ENCODE measurements at places on chromosomes 12 and 14.

DNA sequence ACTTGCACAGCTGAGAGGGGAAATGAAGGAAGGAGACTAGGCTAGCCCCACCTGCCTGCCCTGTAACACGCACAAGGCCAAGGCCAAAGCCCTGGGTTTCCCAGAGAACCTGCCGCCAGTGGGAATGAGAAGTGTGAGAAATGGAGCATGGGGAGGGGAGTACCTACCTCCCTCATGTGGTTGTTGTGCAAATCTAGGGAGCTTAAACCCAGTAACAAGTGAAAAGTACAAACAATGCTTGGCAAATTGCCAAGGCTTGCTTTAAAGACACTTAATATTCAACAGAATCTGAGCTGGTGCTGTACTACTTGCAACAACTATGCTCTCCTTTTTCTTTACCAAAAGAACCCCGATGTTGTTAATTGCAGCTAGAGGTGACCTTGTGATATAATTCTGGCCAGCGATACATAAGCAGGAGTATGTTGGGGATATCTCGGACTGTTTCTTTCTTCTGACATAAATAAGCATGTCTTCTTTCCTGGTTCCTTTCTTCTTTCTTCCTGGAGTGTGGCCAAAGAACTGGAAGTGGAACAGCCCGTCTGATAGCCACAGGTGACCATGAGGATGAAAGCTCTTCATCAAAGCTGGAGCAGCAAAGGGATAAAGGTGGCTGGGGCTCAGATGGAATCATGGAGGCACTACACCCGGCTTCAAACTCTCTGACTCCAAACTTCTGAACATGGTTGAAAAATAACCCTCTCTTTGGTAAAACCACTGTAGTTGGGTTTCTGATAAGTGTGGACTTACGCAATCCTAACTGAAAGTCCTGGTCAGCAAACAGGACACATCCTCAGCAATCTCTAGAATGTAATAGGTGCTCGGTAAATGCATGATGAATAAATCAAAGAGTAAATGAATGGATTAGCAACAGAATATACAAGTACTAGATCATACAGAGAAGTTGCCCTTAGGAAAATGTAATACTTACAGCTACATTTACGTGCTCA is 207.9 kb downstream of the NUAK1 start:
- DNase-seq: no peak

DNA sequence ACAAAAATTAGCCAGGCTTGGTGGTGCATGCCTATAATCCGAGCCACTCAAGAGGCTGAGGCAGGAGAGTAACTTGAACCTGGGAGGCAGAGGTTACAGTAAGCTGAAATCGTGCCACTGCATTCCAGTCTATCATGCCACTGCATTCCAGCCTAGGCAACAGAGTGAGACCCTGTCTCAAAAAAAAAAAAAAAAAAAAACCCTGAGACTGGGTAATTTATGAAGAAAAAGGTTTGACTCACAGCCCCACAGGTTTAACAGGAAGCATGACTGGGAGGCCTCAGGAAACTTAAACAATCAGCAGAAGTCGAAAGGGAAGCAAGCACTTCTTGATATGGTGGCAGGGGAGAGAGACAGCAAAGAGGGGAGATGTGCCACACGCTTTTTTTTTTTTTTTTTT is 123.2 kb downstream of the GXYLT1 start:
- peak; percentile 66 for DNase-seq

GRCh38 chr12:118850244-118850825 is 131.0 kb upstream of the SRRM4 start:
- no peak for DNase-seq

- no peak for DNase-seq
Observed at GRCh38 chr12:46186088-46186487, 82.8 kb downstream of the SLC38A1 start.

- DNase-seq: no peak
Observed at GRCh38 chr14:48874711-48875110, 711.5 kb downstream of the RPS29 start.

DNA sequence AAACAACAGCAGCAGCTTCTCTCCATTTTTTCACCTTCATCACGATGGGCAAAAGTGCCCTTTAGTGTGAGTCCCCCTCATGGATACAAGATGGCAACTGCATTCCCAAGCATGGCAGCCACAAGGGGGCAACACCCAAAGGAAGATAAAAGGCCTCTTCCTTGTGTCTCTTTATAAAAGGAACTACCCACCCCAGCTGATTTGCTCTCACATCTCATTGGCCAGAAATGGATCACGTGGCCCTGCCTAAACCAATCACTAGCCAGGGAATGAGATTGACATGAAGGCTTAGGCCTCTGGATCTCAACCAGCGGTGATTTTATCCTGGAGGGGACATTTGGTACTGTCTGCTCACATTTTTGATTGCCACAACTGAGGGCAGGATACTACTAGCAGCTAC is 21.9 kb upstream of the IFT81 start:
- DNase-seq: peak; percentile 86

DNA sequence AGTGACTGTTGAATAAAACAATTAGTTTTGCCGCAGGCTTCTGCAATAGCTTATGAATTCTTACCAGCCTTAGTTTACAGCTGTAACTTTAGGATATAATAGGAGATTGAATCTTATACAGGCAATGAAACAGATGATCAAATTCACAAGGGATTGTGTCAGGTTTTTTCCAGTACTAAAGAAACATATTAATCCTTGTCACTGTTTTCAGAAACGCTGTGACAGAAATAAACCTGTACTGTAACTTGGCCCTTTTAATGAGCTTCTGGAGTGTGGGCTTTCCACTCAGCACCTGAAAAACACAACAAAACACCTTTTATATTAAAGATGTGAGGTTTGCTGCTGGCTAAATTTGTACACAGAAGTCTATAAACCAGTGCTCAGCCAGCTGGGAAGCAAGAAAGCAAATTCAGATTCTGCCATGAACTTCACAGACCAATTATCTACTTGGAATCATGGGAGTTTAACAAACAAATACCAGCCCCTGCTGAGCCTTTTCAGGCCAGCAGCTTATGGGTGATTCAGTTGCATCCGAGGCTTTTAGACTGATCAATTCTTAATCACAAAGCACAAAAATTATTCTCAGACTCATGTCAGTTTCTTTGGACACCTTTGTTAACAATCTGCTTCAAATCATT is 109.5 kb downstream of the FOXG1 start:
- DNase-seq: no peak

GRCh38 chr12:114302117-114302516 is 103.8 kb downstream of the TBX5 start:
- DNase-seq: no peak

- DNase-seq: no peak
Observed at GRCh38 chr12:93738199-93739058, 61.3 kb downstream of the CRADD start.

DNA sequence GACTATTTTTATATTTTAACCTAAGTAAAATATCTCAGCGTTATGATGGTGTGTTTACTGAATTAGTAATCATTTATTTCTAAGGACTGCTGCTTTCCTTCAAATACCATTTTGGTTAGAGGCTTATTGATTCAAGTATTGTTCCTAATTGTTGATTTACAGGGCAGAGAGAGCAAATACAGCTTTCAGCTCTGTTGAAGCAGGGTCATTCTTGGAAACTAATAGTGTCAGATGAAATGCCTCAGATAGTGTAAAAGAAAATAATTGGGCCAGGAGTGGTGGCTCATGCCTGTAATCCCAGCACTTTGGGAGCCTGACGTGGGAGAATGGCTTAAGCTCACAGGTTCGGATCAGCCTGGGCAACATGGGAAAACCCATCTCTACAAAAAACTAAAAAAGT is 249.3 kb downstream of the FUT8 start:
- DNase-seq: no peak

DNA sequence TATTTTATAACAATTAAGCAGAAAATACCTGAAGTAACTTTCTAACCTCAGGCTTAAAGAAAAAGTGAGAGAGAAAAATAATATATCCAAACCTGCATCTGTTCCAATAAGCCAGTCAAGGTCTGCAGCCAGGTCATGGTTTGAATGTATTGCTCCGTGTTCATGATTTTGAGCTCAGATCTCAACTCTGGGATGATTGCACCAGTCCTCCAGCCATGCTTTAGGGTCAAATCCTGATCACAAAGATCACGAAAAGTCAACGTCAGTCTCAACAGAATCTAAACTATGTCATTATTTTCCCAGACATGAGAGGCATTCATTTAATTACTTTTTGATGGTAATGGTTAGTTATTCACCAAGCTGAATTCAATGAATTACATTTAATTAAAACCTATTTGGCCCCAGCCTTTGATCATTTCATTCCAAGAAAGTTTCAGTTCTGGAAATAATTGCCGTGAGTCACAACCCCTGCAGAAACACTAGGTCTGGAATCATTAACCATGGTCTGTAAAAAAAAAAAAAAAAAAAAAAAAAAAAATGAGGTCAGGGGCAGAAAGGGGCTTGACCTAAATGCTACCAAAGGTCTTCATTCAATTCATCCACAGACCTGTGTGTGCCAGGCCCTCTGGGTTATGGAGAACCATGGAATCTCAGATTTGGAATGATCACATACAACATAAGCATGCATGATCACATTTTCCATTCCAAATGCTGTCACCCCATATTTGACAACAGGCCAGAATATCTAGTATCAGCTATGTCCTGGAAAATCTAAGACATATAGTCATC is 55.6 kb downstream of the NT5DC3 start:
- peak; percentile 42 for DNase-seq

DNA sequence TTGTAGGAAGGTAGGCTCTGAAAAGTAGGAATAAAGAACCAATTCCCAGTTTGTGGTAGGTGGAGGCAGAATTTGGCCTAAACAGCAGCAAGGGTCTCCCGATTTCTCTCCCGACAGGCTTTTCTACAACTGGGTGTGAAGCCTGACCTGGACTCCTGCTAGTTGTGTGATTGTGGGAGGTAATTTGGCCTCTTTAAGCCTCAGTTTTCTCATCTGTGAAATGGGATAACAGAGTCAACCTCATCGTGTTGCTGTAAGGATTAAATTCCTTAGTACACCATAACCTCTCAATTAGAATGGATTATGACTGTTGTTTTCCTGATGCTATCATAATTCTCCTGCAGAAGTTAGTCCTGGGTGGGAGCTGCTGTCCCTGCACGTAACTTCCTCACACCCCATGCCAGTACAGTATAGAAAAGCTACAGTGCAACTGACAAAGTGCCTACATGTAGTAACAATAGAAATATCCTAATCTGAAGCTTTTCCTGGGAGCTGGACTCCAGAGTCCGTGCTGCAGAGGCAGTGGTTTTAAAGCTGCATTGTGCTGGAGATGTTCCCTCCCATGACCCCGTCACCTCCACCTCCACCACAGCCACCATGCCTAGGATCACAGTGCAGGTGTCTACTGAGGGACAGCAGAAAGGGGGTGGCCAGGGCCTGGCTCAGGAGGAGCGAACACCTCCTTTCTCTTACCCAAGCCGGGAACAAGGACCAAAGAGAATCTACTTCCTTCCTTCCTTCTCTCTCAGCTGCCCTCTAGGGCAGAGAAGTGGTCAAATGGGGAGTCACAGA is 76.5 kb downstream of the FBXL14 start:
- DNase-seq: no peak

DNA sequence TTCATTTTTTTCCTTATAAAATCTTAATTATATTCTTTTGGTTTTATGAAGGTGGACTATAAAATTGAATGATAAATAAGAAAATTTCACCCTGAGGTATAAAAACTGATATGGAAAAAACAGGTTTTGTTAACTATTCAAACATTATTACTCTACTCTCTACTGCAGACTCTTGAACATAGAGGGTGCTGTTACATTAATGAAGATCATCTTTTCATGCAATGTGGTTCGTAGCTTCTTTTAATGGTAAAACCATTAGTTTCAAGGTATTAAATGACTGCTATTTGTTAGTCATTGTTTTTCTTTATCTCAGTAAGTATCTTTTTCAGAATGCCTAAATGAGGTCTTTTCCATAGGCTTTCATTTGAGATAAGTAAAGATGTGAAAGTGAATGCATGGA is 510.4 kb downstream of the SLC16A7 start:
- DNase-seq: peak; percentile 32

DNA sequence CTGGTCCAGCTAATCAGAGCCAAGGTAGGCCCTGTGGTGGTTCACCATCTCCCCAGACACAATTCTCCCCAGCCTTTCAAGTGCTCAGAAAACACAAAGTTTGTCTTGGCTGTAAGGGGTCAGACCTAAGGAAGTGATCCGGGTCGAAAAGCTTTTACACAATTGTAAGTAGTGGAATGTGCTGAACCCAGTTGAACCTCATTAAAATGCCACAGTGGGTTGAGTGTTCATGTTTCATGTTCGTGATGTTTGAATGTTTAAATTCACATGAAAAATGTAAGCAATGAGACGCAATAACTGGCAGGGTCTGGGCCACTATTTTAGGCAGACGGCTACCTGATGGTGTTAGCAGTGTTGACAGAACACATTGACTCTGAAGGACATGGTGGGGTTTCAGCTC is 60.9 kb upstream of the JDP2 start:
- DNase-seq: no peak

- DNase-seq: peak; percentile 19
Observed at GRCh38 chr12:107610021-107610859, 75.4 kb upstream of the PWP1 start.

- peak; percentile 51 for DNase-seq
Observed at GRCh38 chr14:69818758-69819191, 21.7 kb upstream of the SLC10A1 start.

GRCh38 chr12:52401926-52402325 is 4.2 kb downstream of the KRT82 start:
- no peak for DNase-seq

DNA sequence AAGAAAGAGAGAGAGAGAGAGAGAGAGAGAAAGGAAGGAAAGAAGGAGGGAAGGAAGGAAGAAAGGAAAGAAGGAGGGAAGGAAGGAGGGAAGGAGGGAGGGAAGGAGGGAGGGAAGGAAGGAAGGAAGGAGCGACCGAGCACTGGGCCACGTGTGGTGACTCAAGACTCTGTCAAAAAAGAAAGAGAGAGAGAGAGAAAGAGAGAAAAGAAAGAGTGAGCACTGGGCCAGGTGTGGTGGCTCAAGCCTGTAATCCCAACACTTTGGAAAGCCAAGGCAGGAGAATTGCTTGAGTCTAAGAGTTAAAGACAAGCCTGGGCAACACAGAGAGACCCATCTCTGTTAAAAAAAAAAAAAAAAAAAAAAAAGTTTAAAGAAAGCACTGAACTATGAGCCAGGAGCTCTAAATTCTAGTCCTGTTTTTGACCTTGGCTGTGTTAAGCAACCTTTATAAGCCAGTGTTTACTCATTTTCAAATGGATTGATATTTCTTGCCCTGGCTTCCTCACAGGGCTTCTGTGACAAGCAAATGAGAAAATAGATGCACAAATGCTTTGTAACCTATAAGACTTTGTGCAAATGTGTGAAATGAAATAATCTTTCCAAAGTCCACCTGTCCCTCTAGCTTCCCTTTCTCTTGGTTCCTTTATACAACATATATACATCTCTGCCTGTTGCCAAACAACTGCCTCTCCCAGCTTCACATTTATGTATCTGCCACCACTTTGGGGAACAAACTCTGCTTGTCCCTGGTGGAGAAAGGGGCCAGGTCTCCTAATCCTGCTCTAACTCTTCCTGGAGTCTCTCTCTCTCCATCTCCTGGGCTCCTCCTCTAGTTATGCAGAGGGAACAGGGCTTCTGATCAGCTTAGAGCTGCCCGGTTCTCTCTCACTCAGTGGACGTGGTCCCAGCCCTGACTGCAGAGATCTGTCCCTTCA is 16.1 kb upstream of the PLEKHG6 start:
- no peak for DNase-seq

GRCh38 chr14:59057551-59057950 is 130.9 kb upstream of the DAAM1 start:
- no peak for DNase-seq

GRCh38 chr12:122005252-122005776 is 16.4 kb upstream of the BCL7A start:
- DNase-seq: no peak

GRCh38 chr12:101924618-101925017 is 47.2 kb downstream of the DRAM1 start:
- peak; percentile 20 for DNase-seq

All from M059J (cell line).